ENCODE measurements at places on chromosomes 4 and X.

GRCh38 chr4:82491251-82491960 is 61.0 kb downstream of the ENOPH1 start:
- DNase-seq, result no peak

DNA sequence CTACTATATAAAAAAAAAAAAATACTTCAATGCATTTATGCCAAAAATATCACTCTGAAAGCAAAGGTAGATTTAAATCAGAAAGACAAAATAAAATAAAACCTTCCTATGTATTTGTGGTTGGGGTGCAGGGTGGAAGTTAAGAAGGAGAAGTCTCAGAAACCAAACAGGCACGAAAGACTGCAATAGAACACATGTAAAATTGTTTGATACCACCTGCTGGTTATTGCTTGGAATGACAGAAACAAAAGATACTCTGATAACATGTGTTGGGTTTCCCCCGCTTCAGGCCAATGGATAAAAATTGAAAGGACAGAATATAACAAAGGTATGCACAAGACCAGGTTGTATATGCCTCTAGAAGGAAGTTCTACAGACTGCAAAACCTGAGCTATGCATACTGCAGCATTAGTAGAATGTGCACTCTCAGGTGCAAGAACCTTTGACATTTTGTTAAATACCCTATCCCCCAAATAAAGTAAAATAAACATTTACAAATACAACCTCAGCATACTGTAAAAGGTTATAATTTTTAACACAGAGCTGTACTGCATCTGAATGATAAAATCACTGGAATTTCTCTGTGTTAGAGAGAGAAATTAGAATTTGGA is 118.8 kb downstream of the GABRA2 start:
- peak; percentile 5 for DNase-seq

- no peak for DNase-seq
These were observed 401.5 kb upstream of the DIPK2B start for GRCh38 chrX:45602151-45602550.

DNA sequence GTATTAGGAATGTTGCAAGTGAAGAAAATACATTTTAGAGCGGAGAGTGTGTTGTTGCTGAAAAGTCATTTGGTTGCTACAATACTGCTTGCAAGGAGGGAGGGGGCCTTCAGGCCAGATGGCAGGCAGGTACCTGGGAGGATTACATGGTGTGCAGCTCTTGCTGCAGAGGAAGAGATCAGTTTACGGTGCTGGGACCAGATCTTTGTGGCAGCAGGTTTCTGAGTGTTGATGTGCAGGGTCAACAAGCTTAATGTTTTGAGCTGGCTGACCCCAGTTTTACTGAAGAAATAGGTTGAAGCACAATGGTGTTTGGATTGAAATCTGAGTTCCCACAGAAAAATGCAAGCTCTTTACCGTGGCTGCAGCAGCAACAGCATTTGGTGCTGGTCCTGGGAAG is 96.4 kb upstream of the DDIT4L start:
- peak; percentile 59 for DNase-seq

- DNase-seq, result no peak
These were observed 20.5 kb upstream of the SUPT20HL1 start for GRCh38 chrX:24339911-24340310.

GRCh38 chrX:49041744-49042580 is 1.2 kb downstream of the TFE3 start:
- no peak for DNase-seq

DNA sequence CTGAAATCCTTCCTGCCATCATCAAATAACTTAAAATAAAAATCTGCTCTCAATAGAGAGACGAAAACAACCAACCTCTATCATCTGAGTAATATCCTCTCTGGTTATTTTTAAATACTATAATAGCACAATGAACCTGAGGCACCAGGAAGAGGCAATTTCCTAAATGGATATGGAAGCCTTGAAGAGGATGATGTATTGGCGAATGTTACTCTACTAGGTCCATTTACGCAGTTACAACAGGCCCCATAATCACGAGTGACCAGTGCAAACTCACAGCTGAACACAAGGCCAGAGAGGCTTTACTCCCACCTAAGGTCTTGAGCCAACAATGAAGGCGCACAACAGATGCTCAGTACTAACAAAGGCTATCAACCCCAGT is 678.8 kb upstream of the NR3C2 start:
- no peak for DNase-seq

- DNase-seq, result no peak
These were observed 583.9 kb downstream of the BCOR start for GRCh38 chrX:39513836-39514235.

DNA sequence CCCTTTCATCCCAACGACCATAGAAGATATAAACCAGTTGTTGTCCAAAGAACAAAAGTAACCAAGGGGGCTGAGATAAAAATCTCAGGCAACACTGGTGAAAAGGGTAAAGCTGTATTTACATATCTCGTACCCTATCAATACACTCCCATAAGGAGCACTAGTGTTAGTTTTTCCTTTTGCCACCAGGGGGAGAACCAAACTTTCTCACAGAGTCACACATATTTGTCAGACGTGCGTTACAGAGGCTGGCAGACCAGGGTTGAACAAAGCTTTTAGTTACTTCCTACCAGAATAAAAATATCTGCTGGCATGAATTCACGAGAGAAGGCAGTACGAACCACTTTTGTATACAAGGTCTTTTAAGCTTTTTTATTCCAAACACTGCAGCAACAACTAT is 88.3 kb downstream of the AMELX start:
- DNase-seq, result peak; percentile 50

DNA sequence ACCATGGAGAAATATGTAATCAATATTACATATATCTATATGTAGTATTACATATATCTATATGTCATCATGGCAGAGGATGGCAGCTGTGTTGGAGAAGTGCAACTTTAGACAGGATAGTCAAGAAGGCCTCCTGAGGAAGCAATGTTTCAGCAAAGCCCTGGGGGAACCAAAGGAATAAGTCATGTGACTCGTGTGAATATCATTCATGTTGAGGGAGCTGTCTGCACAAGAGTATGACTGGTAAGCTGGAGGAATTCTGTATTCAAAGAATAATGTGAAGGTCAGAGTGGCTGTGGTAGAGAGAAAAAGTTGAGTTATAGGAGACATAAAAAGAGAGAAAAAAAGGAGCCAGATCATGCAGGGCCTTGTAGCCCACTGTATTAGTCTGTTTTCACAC is 92.9 kb upstream of the EDNRA start:
- no peak for DNase-seq

DNA sequence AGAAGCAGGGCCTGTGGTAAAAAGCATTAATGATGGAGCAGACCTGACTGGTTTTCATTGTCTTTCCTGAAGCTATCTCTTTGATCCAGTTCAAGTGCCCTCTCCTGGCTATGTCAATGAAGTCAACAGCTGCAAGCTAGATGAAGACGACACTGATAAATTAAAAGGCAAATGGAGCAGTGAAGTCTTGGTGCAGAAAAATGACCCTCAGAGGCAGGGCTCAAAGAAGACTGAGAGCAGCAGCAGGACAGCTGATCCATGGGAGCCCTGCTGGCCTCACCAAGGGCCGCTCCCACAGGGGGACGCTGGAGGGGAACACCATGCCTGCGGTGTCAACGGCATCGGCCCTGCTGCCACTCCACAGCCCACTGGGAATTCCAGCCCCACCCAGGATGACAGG is 96.2 kb downstream of the RELL1 start:
- no peak for DNase-seq

DNA sequence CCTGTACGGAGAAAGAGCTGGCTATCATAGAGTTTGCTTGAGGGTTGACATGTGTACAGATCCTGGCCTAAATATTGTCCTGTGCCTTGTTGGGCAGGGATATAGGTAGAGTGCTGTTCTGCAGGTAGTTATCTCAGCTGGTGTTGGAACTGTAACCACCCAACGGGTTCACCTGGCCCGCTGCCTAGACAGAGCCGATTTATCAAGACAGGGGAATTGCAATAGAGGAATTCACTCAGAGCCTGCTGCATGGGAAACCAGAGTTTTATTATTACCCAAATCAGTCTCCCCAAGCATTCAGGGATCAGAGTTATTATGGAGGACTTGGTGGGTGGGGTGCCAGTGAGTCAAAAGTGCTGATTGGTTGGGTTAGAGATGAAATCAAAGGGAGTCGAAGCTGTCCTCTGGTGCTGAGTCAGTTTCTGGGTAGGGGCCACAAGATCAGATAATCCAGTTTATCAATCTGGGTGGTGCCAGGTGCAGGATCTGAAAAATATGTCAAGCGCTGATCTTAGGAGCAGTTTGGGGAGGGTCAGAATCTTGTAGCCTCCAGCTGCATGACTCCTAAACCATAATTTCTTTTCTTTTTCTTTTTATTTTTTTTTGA is 42.5 kb upstream of the XIAP start:
- no peak for DNase-seq

- DNase-seq, result no peak
These were observed 57.7 kb upstream of the SLC7A11 start for GRCh38 chr4:138299881-138300280.

DNA sequence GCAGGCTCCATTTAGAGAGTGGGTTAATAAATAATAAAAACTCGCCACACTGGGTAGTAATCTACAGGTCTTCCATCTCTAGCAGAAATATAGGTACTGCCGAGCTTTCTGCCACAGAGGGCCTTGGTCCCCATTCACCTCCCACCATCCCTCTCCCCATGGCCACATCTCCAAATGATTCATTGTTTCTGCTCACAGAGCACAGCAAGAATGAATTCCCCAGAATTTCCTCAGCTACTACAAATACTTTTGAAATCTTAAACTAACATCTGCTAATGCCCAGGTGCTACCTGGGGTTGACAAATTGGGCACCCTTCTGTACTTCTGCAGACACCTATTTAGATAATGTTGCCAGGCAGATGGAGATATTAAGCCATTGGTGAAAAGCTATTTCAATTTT is 5.1 kb downstream of the PHEX start:
- no peak for DNase-seq

DNA sequence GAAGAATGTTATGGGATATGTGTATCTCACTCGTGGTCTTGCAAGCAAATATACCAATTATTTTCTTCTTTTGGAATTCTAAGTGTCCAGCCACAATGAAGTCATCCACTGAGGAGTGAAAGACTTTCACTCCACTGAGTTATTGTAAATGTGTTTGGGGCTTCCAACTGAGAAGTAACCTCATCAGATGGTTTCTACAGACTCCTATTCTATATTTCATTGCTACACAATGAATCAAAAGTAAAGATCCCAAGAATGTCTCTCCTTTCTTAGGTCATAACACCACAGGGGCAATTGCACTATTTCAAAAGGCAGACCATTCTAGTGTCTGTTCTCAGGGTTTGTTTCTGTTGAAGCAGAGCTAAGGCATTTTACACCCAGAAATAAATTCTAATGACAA is 12.3 kb upstream of the VCX2 start:
- no peak for DNase-seq

DNA sequence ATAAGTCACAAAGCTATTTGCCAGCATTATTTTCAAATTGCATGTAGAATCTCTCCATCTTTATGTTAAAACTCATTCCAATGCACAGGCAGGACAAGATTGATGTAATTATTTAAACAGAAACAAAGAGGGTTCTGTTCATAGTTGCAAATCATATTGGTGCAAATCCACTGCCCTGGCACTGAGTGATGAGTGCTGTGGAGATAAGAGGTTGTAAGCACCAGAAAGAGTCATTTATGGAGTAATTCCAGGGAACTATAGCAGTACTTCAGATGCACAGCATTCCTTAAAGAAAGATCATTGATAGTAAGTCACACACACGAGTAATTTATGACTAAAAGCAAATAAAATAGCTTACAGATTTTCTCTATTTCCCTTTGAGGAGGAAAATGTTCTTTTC is 337.7 kb upstream of the CTSO start:
- no peak for DNase-seq

GRCh38 chr4:150173982-150174398 is 95.7 kb downstream of the DCLK2 start:
- peak; percentile 25 for DNase-seq

DNA sequence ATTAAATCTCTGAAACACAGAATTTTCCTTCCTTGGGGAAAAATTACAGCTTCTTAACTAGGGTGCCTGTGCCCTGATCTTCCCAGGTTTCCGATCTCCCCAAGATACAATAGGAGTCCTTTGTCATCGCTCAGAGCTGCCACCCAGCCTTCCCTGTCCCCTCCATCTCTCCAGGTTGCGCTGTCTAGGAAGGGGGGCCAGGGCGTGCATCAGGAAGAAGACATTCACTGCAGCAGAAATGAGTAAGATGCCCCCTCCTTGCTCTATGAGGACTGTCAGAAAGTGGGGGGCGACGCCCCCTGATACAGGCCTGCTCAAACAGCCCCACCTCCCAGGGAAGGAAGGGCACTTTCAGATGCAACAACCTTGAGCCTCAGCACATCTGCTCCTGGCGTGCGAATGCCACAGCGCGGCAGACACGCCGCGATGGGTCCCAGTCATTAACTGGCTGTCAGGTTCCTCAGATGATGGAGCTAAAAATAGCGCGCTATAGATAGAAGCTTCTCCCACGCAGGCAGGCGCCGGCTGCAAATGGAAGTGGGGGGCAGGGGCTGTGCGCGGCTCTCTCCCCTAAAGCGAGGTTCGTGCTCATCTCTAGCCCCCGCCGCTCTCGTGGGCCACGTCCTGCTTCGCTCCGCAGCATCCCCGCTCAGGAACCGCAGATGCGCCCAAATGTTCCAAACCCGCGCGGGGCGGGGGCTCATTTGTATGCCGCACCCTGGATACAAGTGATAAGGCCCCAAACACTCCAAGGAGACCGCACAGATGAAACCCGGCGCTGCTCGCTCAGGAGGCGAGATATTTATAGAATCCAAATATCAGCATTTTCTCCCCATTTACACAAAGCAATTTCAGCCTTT is 57.6 kb upstream of the LGI2 start:
- DNase-seq, result no peak

GRCh38 chr4:155973639-155974475 is 20.2 kb upstream of the CTSO start:
- DNase-seq, result no peak
